ENCODE measurements at places on chromosomes 1 and 21.

DNA sequence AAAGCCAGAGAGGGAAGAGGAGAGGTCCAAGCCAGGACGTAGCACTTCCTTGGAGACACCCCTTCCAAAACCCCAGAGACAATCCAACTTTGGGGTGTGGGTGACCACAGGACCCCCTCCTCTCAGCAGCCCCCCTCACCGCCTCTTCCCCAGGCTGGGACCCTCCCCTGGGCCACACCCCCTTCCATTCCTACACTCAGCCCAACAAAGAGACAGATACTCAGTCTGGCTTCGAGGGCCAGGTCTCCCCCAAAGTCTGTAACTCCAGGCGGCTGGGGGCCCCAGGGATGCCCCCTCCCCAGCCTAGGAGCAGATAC, 1.4 kb downstream of the MEX3A start:
- no peak for DNase-seq

DNA sequence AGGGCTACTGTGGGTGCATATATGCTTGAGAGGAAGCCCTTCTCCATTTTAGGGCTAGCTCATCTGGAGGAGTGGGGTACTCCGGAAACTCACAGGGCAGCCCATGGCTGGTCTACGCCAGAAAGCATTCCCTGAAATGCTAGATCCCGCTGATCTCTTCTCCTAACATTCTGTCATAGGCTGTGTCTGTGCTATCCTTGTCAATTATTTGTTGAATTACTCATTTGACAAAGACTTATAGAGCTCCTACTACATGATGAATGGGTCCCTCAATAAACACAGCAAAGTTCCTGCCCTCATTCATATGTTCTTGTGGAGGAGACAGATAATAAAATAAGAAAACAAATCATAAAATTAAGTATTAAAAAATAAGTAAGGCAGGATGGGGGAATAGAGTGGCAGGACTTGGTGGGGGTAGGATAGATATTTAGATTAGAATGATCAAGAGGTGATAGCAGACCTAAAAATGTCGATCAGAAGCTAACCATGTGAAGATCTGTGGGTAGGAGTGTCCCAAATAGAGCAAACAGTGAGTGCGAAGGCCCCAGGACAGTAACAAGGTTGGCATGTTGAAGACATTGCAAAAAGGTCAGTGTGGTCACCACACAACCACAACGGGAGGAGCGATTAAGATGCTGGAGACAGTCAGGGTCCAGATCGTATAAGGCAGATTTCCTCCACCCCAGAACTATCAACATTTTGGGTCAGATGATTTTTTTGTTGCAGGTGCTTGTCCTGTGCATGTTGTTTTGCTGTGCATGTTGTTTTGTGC, 13.2 kb downstream of the NGF start:
- DNase-seq = no peak

GRCh38 chr21:25862112-25862511, 127.3 kb downstream of the GABPA start:
- DNase-seq = no peak

GRCh38 chr21:27062443-27062842, 95.6 kb upstream of the ADAMTS5 start:
- no peak for DNase-seq

GRCh38 chr1:80158771-80159170, 1152.2 kb upstream of the ADGRL4 start:
- DNase-seq = no peak

- DNase-seq = no peak
Measured at GRCh38 chr1:14974361-14974760, 179.2 kb upstream of the TMEM51 start.

DNA sequence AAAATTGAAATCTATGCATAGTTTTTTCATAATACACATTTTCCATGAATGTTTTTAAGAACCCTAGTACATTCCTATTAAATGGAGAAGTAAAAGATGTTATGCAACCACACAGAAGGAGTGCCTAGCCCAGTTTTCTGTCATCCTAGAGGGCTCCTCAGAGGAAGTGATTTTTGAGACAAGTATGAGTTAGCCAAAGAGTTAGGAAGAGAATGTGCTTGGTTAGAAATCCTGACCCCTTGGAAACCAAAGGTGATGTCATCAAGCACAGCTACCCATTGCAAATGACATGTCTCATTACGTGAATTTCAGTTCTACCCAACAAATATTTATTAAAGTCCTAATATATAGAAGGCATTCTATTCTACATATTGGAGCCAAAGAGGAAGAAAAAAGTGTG, 88.9 kb upstream of the TNFSF4 start:
- DNase-seq = no peak

DNA sequence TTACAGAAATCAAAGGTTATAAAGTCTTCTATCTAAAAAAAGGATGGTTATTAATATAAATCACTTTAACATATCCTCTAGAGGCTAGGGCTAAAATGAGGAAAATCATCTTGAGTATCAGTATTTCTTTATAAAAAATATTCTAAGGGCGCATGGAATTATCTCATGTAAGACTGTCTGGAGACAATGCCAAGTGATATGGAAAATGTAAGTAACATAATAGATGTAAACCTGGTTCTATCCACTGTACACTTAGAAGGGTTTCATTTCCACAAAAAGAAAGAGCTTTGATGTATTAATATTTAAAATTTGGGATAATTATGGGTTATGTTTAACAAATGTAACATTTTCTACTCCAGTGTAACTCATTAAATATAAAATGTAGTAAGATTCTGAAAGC, 95.9 kb upstream of the DPH5 start:
- DNase-seq = no peak

- no peak for DNase-seq
Measured at GRCh38 chr1:218926631-218927030, 247.0 kb upstream of the LYPLAL1 start.

- no peak for DNase-seq
Measured at GRCh38 chr1:31415658-31416057, 2.6 kb downstream of the SERINC2 start.

- no peak for DNase-seq
Measured at GRCh38 chr1:2459757-2460156, 16.3 kb upstream of the PLCH2 start.

DNA sequence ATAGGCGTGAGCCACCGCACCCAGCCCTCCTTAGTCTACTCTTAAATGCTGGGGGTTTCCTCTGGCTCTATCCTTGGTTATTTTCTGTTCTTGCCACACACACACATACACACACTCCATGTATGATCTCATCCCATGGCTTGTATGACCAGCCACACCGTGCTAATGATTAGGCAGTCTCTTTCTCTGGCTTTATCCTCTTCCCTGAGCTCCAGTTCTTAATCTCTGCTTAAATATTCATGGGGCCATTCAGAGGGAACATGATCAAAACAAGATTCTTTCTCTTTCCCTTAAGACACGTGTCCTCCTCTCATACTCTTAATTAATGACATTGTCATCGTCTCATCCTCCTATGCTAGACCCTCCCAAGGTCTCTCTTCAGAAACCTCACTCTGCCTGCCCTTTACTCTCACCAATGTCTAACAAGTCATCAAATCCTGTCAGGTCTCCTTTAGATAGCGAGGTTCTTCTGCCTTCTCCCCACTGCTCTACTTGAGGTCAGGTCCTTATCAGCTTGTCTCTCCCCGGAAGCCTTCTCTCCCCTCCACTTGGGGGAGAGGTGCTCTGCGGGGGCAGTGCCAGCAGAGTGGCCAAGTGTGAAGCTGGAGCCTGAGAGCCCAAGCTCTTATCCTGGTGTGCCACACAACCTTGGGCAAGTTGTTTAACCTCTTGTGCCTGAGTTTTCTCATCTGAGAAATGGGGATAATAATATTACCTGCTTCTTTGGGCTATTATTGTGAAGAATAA, 83.0 kb upstream of the GNG12 start:
- no peak for DNase-seq

DNA sequence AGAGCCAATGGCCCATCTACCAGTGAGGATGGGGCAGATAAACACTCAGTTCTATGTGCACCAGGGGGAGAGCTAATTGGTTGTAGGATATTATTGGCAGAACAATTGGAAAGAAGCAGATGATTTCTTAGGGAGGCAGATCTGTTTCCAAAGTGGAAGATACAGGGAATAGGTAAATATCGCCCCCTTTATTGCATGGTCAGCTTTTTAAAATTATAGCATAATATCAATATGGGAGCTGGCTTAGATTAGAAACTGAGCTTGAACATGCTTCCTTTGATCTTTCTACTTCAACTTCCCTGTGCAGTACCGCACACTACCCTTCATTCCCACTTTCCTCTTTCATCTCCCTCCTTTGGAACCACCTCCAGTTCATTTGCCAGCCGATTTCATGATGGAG, 64.0 kb upstream of the PLXNA2 start:
- DNase-seq = no peak

DNA sequence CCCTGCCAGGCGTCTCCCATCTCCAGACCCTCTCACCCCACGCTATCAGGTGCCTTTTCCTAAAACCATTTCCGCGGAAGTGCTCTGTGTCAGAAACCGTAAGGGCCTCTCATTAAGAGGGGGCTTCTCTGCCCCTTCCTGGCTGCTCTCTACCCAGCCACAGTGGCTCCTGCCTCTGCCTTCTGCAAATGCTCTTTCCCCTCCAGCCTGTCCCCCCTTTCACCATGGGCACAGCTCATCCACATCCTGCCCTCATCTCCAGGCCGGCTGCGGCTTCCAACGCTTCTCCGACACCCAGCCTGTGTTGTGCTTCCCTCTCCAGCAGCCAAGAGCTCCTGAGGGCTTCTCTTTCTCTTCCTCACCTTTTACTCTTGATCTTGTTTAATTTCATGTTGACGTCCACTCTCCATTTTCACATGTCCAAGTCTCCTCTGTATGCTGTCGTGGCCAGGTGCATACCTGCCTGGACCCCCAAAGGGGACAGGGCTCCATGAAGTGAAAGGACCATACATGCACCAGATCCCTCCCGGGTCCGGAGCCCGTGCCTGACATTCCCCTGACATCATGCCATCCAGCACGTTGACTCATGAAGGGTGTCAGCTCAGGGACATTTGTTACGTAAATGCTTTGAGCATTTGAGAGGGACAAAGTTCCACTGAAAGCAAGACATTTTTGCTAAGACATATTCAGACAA, 306.5 kb downstream of the AJAP1 start:
- DNase-seq = no peak

DNA sequence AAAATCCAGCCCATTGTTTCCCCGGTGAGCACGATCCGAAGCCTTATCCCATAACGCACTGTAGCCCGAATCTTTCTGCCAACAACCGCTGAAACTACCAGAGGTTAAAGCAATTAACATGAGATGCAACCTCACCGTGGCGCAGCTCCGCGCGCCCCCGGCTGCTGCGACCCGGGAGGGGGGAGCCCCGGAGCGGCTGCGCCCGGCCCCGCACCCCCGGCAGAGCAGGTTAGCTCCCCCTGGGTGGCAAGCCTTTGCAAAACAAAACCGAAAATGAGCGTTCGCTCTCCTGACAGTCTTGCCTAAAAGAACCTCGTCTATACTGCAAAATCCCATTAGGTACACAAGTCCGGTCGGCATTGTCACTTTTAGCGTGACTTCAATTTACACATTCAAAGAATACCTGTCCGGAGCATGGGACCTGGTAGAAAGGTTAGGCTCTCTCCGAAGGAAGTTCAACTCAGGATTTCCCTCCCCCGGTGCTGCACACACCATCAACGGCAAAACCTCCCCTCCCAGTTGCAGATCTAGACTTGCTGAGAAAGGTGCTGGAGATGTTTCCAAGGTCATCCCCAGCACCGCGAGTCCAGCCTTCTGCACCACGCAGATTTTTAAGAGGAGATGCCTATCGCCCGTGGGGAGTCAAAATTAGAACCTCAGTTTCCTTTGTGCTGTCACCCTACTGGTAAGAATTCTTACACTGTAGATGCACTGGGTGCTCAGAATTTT, 107.5 kb downstream of the ZNF281 start:
- peak; percentile 49 for DNase-seq

DNA sequence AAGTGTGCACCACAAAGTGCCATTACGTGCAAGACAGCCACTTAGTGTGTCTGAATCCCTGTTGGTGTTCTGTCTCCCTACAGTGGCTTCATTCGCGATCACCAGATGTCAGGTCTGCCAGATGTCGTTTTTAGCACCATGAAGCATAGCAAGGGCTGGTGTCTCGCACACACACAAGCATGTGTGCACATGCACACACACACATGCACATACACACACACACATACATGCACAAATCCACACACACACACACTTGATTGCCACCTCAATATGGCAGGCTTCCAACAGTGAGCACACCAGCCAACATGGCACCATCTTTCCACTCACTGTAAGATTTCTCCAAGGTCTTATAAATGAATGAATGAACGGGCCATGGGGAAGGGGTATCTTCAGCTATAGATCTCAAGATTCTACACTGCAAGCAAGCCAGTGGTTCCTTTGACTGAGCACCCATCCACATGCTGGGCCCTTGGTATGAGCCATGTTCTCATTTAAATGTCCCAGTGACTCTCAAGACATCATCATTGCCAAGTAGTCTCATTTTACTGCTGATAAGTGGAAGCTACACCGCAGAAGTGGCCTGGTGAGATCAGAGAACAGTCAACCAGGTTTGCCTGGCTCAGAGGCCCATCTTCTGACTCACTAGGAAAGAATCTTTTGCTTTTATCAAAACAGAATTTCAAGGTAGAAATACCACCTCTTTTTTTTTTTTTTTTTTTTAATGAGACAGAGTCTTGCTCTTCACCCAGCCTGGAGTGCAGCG, 84.9 kb downstream of the SIM2 start:
- no peak for DNase-seq

- DNase-seq = peak; percentile 22
Measured at GRCh38 chr1:236103646-236104218, 38.6 kb upstream of the GPR137B start.

DNA sequence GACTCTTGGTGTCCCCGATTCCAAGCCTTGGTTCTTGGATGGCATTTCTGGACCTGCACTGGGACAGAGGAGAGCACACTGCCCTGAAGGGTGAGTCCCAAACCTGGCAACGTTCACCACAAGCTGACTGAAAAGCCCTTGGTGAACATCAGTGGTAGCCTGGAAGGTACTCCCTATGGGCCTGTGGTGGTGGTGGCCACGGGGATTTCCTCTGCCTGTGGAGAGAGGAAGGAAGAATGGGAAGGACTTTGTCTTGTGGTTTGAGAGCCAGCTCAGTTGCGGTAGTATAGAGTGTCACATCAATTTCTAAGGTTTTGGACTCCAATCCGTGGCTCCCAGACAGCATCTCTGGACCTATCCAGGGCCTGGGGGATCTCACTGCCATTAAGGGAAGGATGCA, 50.7 kb downstream of the DNAH14 start:
- no peak for DNase-seq

- DNase-seq = no peak
Measured at GRCh38 chr1:76951153-76951552, 83.9 kb downstream of the ST6GALNAC5 start.

DNA sequence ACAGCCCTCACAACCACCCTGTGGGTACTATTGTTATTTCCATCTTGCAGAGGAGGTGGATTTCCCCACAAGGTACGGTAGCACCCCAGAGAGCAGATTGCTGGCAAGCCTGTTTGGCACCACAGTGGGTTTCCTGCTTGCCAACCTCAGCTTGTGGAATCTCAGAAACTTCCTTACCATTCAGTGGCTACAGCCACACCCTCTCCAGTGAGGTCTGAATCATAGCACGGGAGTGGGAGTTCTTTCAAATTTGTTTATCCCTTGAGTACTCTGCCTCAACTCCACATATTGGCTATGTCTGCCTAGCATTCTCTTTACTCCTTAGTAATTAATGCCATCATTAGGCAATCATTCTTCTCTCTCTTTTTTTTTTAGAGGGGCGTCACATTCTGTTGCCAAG, 162.1 kb downstream of the PTPRU start:
- DNase-seq = no peak

GRCh38 chr1:975896-976683, 5.8 kb downstream of the PERM1 start:
- DNase-seq = peak; percentile 53

- DNase-seq = no peak
Measured at GRCh38 chr1:231636157-231636556, 9.6 kb downstream of the DISC1 start.
